Activated CD4-positive, alpha-beta T cell treated with anti-CD3 and anti-CD28 coated beads for 1 hour (primary cell): ENCODE measurements at places on chromosomes 3 and 15.
A peak's percentile ranks its signal among the peaks of the same experiment; 100 is the strongest.

DNA sequence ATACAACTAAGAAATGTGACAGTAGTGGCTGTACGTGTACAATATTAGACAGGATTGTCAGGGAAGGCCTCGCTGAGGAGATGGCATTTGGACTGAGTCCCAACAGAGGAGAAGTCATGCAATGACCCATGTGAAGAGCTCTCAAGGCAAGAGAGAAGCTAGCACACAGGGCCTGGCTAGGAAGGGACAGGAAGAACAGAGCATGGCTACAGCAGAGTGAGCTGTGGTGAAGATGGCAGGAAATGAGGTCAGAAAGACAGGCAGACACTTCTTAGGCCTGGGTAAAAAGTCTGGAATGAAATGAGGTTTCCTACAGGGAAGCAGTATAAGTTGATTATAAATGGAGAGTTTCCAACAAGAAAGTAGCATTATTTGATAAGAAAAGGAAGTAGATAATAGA, 33.2 kb upstream of the LEKR1 start:
- DNase-seq = no peak

- no peak for DNase-seq
Observed at GRCh38 chr3:184176377-184177330, 2.0 kb downstream of the AP2M1 start.

- DNase-seq = no peak
Observed at GRCh38 chr3:135454890-135455289, 510.6 kb upstream of the PPP2R3A start.

DNA sequence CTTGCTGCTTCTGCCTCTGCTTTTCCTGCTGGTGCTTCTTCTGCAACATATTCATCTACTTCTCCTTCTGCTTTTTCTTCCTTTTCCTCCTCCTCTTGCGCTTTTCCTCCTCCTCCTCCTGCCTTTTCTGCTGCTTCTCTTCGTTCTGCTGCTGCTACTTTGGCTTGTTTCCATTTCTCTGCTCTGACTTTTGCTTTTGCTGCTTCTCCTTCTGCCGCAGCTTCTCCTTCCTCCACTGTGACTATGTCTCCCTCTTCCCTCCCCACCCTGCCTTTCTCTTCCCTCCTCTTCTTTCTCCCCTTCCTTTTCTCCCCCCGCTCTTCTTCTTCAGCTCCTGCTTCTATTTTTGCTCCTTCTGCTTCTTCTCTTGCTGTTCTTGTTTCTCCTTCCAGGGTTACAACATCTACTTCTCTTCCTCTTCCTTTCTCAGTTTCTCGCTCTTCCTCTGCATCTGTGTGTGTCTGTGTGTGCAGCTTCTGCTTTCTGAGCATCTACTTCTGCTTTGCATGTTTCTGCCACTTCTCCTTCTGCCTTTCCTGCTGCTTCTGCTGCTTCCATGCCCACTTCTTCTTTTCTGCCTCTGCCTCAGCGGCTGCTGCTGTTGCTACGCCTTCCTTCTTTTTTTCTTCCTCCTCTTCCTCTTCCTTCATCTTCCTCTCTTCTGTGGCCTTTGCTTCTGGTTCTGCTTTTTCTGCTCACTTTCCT, 51.4 kb downstream of the FAM43A start:
- DNase-seq = no peak

- DNase-seq = no peak
Observed at GRCh38 chr3:141085343-141086070, 34.4 kb downstream of the SPSB4 start.

DNA sequence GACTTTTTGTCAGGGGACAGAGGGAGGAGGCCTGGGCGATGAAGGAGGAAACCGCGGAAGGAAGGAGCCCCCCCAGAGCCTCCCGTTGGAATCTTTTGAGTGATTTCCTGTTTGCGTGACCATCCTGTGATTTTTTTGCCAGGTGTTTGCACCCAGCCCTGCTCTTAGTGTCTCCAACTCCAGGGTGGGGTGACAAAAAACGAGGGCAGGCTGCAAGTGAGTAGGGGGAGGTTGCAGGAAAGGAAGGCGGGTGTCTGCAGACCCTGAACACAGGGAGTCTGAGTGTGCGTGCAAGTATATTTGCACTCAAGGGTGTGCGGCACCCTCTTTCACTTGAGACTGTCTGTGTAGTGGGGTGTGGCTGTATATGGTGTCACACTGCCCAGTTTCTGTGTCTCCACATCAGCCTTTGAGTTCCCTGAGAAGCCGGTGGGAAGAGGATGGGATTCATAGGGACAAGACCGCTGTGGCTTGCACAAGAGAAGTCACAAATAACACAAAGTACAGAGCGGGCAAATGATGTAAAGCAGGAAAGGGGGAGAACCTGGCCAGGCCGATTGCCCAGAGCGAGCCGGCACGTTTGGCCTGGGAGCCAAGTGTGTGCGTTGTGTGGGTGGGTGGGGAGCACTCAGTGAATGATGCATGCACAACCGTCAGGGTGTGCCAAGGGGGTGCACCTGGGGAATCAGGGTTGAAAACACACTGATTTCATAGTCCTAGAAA, 6.6 kb downstream of the ISLR2 start:
- no peak for DNase-seq

- DNase-seq = no peak
Observed at GRCh38 chr15:77838061-77838460, 205.3 kb upstream of the LINGO1 start.

GRCh38 chr3:59526999-59527398, 477.2 kb upstream of the CFAP20DC start:
- DNase-seq = no peak

GRCh38 chr3:46912986-46913385, 35.5 kb downstream of the PTH1R start:
- DNase-seq = no peak

DNA sequence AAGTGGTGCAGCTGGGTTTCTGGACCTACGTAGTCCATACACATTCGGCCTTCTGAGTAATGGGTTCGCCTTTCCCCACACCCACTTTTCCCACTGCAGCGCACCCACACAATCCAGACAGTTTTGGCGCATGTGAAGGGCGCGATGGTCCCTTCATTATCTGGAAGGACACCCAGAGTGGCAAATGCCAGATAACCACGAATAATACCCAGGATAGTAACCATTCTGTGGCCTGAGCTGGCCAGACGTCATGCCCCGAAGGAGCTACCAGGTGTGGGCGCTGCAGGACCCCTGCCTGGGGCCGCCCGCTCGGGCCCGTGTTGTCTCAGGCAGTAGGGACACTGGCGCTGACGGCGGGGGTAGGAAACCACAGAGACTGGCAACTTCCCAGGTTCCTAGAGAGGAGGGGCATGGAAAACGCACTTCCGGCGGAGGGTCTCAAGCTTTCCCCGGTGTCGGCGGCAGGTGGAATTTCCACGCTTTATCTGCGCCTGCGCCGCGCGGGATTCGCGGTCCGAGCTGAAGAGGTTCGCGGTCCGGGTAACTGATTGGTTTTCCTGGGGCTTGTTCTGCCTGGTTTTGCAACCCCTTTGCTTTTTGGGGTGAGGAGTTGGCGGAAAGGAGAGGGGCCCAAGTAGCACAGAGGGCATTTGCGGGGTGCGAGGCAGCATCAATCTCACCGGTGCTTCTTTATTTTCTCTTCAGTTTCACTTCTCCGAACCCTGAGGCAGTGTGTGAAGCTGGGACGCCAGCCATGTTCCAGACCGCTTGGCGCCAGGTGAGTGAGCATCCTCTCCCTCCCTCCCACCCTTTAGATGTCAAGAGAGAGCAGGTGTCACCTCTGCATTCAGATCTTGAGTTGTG, at the start of gene ZNF620:
Gene ZNF620, plus strand, starts transcription at position 441 of the 864 bp plus-strand sequence. Its CDS starts 314 bp downstream, at position 755.
- DNase-seq = peak; percentile 46

DNA sequence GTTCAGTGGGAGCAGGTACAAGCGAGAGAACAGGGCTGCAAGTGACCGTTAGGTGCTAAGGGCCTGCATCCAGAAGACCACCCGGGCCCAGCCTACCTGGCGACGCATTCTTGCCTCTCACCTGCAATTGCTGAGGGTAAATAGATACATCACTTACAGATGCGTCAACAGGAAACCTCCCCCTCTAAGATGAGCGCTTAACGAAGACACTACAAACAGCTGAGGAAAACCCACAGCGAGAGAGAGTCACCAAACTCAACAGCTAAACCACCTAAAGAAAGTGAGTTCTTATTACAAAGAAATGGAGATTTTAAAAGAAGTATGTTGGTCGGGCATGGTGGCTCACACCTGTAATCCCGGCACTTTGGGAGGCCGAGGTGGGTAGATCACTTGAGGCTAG, 157.9 kb downstream of the CHSY1 start:
- no peak for DNase-seq
